NCI-H2107 (cell line): ENCODE measurements at places on chromosomes 11 and 22.
A peak's percentile ranks its signal among the peaks of the same experiment; 100 is the strongest.

DNA sequence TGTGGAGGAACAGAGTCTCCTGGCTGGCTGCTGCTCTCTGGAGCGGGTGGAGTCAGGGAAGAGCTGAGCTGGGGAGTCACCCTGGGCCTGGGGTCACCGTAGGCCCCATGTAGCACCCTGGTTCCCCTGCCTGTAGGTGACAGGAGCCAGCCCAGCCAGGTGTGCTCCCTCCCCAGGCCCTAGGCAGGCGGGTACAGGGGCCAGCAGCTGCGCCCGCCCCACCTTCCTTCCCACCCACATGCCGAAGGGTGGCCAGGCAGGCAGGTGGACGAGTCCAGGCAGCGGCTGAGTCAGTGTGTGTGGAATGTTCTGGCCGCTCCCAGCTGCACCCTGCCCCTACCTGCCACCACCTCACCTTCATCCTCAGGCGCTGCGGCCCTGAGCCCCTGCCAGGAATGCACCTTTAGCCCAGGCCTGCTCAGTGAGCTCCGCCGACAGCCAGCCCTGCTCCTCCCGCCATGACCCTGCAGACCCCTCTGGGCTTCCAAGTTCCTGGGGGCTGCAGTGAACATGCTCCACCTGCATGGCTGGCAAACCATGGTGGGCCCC is 654 bp upstream of the SYT8 start:
- no peak for DNase-seq

DNA sequence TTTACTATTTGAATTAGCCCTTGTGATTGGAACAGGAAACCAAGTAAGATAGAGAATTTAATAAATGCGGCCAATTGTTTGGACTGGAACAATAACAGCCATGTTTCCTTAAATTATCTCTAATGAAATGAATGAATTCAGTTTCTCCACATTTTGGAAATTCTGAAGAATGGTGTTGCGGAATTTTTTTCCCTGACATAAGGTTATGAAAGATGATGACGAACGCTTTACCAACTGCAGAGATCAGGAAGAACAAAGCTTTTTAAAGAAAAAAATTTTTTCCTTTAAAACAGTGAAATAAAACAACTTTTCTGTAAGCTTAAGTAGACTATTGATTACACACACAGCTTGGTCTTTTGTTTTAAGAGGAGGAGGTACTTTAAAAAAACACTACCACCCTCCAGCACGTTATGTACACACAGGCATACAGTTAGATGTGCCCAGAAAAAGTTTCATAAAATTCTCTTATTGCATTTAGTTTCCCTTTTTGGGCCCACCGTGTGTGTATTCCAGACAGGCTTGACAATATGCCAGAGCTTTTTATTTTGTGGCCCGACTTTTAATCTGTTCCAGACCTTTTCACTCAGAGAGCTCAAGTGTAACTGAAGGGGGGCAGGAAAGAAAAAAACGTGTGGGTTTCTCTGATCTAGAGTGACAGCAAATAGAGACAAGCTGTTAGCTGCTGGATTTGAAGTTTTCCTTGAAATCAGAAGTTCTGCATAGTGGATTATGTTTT is 77.3 kb downstream of the YAP1 start:
- DNase-seq, result no peak

GRCh38 chr11:33234397-33235190 is 22.6 kb upstream of the HIPK3 start:
- DNase-seq, result no peak

- DNase-seq, result no peak
Observed at GRCh38 chr11:96090711-96091110, 166.8 kb upstream of the MTMR2 start.

DNA sequence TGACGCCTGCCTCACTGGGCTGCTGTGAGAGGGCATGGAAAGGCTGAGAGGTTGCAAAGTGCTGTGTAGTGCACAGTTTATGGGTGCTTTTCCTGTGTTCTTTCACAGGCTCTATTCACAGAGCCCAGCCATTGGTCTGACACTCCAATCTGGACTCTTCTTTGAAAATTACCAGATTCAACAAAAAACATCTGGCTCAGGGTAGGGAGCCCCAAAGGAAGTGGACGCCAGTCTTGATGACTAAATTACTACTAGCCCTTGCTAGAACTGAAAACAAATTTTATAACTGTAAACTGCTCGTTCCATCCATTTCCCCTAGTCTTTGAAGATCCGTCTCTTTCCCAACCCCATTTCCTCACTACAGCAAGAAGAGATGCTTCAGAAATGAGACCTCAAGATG is 178.6 kb downstream of the TENM4 start:
- DNase-seq, result no peak

GRCh38 chr11:9081153-9081552 is 10.2 kb downstream of the SCUBE2 start:
- DNase-seq, result no peak

DNA sequence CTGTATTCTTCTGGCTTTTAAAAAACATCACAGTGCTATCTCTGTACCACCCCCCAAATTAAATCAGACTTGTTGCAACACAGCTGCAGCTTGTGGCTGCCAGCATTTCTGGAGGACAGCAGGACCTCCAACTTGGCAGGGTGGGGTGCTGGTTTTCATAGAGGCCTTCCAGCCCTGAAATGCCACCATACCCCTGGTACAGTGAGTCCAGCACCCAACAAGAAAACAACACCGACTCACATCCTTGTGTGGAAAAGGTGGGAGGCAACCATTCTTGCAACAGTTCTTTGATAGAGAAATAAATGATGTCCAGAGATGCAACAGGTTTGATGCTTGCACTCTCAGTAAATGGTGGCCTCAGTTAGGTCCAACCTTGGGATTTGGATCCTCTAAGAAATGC is 96.0 kb downstream of the ABTB2 start:
- no peak for DNase-seq

GRCh38 chr11:28108958-28109357 is 770 bp downstream of the METTL15 start:
- no peak for DNase-seq

GRCh38 chr11:59766542-59767224 is 11.5 kb downstream of the STX3 start:
- no peak for DNase-seq

GRCh38 chr11:34744511-34744910 is 123.6 kb downstream of the EHF start:
- no peak for DNase-seq

DNA sequence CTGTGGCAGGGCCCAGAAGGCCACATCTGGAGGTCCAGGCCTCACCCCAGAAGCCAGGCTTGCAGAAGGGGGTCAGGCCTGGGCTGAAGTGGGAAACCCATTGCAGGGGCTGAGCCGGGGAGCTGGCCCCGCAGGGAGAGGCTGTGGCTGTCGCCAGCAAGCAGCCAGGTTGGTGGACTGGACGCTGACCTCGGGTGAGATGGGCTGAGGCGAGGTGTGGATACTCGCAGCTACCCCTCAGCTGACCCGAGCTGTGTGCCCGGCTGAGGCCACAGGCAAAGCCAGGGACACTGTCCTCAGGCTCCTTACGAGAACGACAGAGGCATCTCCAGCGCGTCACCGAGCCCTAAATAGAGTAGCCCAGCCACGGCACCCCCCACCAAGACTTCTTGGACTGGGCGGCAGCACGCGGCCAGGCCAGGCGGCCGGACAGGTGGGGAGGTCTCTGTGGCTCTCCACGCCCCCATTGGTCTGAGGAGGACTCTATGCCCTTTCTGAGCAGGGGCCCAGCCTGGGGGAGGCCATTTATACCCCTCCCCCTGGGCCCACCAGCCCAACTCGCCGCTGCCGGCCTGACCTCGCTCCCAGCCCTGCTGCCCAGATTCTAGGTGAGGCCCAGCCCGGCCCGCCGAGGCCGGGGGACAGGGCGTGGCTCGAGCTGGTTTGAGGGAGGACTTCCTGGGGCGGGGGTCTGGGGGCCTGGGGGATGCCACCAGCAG is at the start of gene TNNI2:
Gene TNNI2, plus strand, starts transcription at position 556 of the 719 bp plus-strand sequence. CDS start 716 bp downstream, outside the sequence.
- no peak for DNase-seq

- DNase-seq, result no peak
Observed at GRCh38 chr11:15630896-15631295, 516.2 kb downstream of the INSC start.

DNA sequence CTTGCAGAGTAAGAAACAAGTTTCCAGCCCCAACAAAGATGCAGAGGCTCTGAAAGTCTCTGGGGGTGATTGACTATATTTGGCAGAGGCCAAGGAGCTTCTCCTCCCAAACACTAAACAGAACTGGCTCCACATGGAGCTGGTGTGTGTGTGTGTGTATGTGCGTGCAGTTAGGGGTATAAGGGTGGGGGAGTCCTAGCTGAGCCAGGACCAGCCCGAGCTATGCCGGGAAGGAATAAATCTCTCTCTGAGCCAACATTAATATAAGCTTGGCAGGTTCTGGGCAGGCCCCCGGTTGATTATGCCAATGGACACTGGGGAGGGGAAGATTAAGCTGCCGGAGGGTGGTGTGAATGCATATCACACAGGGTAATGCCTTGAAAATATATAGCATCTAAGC is 324.2 kb downstream of the MIAT start:
- DNase-seq, result no peak

DNA sequence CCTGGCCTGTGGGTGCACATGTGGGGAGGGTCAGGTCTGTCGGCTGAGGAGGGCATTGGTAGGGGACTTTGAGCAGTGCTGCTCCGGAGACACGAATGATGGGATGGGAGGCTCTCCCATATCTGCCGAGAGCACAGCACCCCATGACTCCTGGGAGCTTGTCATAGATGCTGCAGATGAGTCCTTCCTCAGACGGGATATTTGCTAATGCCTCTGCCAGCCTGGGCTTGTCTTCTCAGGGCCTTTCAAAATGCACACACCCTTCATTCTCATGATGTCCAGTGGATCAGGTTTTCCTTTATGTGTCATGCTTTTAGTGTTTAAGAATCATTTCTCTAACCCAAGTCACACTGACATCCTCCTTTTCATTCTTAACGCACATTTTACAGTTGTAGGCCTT is 8.1 kb upstream of the RNH1 start:
- DNase-seq, result no peak

DNA sequence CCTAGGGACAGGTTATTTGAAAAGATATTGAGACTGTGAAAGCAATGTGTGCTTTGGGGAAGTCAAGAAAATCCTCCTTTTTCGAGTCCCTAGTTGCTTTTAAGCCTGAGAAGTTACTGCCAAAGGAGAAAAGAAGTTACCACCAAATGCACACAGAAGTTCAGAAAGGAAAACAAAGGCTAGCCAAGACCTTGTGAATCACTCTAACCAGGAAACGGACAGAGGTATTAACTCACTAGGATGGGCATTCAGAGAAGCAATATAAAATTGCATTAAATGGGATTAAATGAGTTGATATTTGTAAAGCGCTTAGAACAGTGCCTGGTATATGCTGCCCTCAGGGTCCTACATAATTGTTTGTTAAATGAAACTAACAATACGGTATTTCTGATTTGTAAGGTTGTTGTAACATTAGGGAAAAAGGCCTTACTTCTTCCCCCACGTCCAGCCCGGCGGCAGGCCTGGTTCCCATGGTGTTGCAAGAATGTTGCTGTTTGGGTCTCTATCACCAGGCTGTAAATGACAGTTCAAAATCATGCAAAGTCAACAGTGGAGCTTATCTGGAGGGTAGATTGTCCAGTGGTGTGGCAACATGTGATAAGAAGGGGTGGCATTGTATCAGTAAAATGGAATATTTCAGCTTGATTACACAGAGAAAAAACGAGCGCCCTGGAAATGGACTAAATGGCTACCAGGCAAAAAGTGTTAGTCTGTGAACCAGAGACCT is 7.1 kb downstream of the TMA7B start:
- no peak for DNase-seq

DNA sequence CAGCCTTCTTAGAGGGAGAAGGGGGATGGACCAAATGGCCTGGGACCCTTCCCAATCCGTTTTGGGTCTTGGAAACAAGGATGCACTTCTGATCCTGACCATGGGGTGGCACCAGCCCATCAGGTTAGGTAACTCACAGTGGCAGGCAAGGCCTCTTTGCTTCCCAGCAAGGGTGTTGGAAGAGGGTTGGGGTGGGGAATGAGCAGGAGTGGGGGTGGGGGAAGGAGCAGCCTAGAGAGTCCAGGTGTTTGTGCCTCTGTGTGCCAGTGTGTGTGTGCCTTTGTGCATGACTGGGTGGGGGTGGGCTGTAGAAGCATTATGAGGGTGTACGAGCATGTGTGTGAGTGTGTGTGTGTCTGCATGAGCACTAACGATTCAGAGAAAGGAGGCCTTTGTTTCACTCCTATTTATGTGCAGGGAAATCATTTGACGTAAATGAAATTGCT is 213.1 kb downstream of the INSC start:
- DNase-seq, result peak; percentile 45

DNA sequence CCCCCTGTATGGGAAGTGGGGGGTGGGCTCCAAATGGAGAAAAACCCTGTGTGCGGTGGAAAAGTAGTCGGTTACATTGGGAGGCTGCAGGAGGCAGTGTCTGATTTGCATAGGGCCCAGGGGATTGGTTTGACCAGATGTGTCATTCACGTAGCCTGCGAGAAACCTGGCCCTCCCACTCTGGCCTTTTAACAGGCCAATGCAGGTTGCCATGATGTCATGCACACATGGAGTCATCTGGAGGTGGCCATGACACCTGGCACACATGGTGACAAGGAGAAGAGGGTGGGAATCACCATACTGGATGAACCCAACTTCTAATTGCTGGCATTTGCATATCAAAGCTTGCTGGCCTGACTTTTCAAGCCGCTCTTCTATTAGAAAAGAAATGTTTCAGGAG is 50.6 kb downstream of the FAM181B start:
- DNase-seq, result no peak

- DNase-seq, result no peak
Observed at GRCh38 chr11:33258631-33259205, 1.5 kb downstream of the HIPK3 start.

GRCh38 chr11:65440831-65441499 is 18.4 kb downstream of the NEAT1 start:
- no peak for DNase-seq

DNA sequence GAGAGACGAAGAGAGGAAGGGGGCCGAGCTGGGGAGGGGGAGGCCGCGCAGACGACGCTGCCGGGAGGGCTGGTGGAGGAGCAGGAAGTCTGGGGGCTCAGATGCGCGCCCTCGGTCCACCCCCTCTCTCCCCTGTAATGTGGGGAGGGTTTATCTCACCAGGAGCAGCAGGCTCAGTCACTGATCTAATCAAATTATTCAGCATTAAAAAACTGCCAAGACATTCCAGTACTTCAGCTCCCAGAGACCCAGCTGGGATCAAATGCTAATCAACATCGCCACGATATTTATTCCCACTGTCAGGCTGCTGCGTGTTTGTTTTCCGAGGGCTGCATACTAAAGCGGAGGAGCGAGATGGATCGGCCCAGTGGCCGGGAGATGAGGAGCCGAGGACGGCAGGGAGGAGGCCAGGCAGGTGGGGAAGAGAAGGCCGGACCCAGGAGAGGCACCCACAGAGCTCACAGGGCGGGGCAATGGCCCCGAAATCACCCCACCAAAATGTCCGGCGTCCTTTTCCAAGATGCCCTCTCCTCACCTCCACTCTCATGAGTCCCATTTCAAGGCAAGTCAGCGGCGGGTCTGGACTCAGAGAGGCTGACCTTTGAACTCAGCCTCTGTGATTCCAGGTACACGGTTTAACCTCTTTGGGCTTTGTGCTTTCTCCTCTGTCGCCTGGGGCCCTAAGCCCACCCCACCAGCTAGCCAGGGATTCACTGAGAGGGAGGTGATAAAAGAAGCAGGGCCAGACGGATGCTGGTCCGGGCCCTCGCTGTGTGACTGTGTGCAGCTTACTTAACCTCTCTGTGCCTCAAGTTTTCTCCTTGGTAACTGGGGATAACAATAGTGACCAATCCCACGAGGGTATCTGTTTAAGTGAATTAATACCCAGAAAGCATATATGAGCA is 502.1 kb downstream of the MN1 start:
- DNase-seq, result no peak
